ENCODE measurements at places on chromosomes 11 and 22.

DNA sequence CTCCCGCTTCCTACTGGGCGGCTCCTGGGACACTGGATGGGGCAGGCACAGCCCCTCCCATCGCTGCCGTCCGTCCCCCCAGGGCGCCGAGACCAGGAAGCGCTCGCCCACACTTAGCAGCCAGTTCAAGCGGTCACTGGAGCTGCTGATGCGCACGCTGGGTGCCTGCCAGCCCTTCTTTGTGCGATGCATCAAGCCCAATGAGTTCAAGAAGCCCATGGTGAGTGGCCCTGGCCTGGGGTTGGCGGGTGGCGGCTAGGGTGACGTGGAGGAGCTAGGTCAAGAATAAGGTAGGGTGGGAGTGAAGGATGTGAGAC lies 44.6 kb downstream of the MYO7A start:
- DNase-seq = no peak

DNA sequence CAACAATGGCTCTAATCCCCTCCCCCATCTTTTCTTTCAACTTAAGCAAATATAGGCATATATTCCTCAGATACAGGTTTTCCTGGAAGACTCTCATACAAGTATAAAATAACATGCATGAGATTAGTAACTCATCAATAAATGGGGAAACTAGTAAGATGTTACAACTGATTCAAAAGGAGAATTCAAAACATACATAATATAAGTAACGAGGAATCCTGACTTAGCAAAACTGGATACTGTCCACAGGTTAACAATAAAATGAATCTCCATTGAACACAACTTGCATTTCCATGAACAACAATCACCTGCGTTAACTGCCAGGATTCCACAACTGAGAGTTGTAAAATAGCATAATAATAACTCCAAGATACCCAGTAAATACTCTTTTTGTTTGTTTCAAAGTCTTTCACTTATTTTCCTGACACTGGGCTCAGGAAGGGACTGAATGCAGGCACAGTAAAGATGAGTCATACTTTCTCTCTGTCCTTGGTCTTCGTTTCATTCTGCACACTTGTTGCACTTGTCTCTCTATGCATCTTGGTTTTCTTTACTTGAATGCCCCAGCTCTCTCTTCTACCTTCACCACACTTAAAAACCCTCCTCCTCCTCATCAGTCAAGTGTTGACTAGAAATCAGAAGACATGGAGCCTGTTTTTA lies 8.1 kb downstream of the APIP start:
- DNase-seq = no peak

- DNase-seq = no peak
Observed at GRCh38 chr11:65084598-65085375, 765 bp downstream of the ZFPL1 start.

- DNase-seq = no peak
Observed at GRCh38 chr11:32940865-32941264, 48.3 kb downstream of the QSER1 start.

DNA sequence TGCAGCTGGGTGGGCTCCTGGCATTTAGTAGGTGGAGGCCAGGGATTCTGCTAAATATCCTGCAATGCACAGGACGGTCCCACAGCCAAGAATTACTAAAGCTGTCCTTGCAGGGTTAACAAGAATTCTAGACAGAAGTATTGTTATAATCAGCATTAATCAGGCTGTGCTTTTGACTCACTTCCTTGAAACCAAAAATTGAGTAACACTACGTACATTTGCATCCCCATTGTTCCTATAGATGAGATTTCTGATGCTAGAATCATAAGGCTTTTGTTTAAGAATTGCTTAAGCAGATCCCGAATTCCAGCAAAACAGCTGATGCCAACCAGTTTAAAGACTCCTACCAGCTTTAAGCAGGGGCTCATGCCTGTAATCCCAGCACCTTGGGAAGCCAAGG lies 11.4 kb downstream of the SLC6A5 start:
- DNase-seq = no peak

- DNase-seq = no peak
Observed at GRCh38 chr11:71248656-71249055, 3.7 kb downstream of the SHANK2 start.

GRCh38 chr11:116406042-116406441 lies 366.7 kb downstream of the BUD13 start:
- DNase-seq = no peak

DNA sequence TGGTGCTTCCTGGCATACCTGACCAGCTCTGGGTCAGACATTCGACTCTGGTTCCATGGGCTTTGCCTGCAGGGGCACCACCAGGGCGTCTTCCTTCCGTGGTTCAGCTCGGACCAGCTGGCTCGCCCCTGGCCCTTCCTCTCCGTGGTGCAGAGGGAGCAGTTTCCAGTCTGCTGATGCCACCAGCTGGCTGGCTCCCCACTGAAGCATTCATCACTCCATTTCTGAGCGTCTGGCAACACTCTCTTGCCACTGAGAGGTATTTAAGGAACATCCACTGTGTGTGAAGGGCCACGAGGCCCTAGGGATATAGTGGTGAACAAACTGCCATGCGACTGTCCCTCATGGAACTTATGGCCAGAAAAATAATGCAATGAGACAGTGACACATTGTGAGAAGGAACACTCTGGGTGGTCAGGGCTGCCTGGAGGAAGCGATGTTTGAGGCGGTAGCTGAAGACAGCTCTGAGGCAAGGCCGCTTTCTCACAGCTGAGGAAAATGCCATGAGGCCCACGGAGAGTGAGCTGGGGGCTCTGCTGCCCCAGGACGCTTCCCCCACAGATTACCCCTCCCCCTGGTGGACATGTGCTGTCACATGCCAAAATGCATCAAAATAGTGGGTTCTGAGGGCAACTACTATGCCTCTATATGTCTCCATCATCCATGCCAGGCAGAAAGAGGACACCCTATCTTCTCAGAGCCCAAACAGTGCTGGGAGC lies 44.9 kb upstream of the ARFGAP3 start:
- DNase-seq = no peak

DNA sequence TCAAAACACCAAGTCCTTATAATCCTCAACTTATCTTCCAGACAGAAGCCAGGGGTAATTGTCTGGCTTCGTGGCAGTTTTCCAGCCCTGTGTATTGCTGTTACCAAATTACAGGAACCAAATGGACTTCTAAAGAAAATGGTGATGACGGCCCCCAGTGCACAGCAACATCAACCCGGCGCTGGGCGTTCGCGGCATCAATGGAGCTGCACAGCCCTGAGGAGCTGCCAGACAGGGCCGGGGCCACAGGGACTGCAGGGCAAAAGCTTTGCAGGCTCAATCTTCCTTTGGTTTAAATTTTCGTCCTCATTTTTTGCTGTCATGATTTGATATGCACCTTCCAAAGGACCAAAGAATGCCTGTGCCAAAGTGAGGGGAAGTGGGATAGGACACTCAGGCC lies 292.5 kb downstream of the BRD1 start:
- DNase-seq = no peak

- DNase-seq = no peak
Observed at GRCh38 chr11:80486678-80487077, 1045.8 kb upstream of the TENM4 start.

GRCh38 chr11:68048681-68049508 lies 10.1 kb downstream of the TCIRG1 start:
- DNase-seq = no peak

DNA sequence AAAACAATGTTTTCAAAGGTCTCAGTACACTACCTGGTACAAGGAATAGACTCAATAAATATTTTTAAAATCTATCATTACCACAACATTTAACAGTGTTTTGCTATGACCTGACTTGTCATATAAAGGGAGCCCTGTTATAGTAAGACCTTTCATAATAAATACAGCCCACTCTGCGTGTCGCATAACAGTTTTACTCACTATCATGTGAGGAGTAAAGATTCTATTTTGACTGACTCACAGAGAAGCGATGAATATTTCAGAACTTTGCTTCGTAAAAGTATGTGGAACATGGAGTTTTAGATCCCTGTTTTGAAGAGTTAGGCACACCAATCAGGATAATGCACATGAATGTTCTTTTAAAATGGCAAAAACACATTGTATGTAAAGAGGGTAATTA lies 531.2 kb downstream of the KCNA4 start:
- no peak for DNase-seq

DNA sequence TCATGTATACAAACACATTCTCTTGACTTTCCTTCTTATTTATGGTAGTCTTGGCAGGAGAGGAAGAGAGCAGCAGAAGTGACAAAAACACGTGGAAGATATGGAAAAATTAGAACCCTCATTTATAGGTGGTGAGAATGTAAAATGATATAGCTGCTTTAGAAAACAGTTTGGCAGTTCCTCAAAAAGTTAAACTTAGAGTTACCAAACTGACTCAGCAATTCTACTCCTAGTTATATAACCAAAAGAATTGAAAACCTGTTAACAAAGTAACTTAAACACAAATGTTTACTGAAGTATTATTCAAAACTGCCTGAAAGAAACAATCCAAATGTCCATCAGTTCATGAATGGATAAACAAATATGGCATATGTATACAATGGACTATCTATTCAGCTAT lies 16.8 kb downstream of the NUCB2 start:
- DNase-seq = no peak

DNA sequence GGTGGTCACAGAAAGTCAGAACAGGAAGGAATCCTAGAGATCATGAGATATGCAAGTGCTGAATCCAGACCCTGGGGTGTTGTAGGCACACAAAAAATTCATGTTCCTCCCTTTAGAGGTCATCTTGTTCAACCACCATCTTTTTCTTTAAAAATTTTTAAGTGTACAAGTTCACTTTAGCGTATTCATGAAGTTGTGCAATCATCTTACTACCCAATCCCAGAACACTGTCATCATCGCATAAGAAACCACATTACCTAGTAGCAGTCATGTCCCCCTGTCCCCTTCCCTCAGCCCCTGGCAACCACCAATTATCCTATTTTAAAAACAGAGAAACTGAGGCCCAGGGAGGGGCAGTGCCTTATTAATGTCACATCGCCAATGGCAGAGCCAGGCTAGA lies 20.3 kb upstream of the WNT11 start:
- no peak for DNase-seq

DNA sequence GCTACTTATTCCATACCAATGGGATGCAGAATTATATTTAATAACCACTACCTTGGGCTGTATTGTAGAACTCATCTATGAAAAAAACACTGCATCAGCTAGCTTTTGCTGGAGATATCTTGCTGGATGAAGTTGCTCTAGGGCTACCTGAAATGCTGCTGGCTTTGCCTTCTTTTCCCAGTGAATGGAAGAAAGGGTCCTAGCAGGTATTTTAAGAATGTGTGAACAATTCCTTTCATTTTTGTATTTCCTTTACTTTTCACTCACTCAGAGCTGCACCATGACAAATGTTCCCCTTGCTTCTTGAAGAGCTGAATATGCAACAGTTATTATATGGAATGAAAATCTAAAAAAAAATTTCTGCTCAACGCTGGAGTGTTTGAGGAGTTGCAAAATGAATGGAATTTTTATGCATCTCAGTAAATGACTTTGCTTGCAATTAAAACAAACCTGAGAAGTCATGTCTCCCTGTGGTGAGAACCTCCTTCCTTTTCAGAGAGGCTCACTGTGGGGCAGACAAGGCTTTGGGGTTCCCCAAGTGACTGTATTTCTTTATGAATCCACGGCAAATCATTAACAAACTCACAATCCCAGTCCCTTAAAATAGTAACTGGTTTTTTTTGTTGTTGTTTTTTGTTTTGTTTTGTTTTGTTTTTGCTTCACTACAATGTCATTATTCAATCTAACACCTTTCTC lies 566.8 kb upstream of the KIRREL3 start:
- no peak for DNase-seq

- DNase-seq = no peak
Observed at GRCh38 chr11:61959114-61959513, 8.3 kb downstream of the FTH1 start.

DNA sequence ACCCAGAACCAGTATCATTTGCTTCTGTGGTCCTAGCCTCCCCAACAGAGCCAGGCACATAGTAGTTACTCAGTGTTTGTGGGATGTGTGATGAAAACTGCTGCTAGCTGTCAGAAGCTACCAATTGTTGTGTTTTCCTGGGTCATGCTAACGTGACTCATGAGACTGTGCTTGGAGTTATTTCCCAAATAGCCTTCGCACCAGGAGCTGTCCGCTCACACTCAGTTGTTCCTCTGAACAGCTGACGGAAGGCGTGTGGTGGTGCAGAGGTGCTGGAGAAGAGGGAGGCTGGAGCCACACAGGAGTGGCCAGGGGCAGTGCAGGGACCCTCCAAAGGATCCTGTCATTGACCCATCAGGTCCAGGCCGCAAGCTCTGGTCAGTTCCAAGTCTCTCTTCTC lies 53.9 kb upstream of the TBCEL start:
- DNase-seq = no peak

DNA sequence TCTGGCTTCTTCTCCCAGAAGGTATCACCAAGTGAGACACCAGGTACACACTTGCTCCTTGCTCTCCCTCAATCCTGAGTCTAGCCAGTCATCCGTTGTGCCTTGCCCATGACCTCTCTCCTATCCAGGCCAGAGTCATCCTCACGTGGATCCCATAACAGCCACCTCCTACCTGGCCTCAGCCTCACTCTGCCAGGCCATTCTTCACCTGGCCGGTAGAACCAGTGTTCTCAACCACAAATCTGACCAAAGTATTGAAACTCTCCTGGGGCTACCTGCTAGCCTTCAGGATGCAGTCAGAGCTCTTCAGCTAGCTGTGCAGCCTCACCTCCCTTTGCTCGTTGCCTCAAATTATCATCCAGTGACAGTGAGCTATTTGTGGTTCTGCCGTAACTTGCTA lies 37.7 kb downstream of the CHRDL2 start:
- no peak for DNase-seq

GRCh38 chr11:41786087-41786486 lies 326.6 kb upstream of the LRRC4C start:
- DNase-seq = no peak

GRCh38 chr11:128874427-128874826 lies 7.3 kb upstream of the KCNJ1 start:
- no peak for DNase-seq

- DNase-seq = no peak
Observed at GRCh38 chr22:50456466-50457234, 18.2 kb downstream of the SBF1 start.

DNA sequence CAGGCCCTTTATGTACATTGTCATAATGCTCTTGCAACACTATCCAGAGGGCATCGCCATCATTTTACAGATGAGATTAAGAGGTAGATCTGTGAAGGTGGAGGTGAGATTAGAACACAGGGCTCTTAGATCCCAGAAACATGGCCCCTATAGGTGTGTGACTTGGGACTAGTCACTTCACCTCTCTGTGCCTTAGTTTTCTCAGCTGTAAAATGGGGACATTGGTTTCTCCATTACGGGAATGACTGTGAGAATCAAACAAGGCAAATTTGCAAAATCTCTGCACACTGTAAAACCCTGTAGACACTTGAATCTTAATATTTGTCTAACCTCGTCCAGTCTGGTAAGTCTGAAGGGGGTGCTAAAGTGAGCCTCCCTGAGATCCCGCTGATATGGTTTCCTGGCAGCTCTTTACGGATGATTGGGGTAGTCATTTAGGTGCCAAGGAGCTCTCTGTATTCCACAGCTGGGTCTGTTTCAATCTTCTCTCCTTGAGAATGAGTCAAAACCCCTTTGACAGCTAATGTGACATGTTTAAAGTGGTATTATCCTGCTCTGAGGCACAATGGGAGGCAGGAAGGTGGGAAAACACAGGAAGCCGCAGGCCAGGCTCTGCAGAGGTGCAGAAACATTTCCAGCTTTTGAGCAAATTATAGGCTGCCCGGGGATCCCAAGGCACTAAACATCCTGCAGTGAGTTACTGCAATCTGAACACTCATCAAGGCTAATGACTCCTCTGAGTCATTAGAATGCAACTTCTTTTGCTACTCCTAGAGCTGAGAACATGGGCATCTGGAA lies 140.8 kb downstream of the CCDC81 start:
- peak; percentile 27 for DNase-seq

All from endothelial cell (in vitro differentiated cells).